T-helper 2 cell (primary cell): ENCODE measurements at places on chromosomes 12 and 14.

GRCh38 chr12:44654646-44655639, 221.2 kb downstream of the NELL2 start:
- no peak for DNase-seq

DNA sequence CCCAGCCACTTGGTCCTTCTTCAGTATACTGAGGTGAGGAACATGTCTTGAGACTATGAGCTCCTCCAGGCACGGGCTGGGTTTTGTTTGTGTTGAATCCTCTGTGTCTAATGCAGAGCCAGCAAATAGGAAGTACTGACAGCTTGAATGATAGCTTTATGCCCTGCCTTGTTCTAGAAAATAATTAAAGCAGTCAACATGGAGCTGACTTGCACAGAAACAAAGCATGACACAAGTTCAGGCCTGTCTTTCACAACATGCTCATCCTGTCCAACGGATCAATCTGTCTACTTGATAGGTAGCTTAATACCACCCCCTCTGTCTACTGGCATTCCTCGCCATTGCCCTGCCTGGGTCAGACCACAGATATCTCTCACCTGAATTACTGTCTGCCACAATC, 140.9 kb downstream of the ESRRB start:
- DNase-seq: no peak

- DNase-seq: peak; percentile 86
Observed at GRCh38 chr12:92503029-92503931, 199.5 kb upstream of the PLEKHG7 start.

- no peak for DNase-seq
Observed at GRCh38 chr12:128047266-128048060, 219.5 kb upstream of the TMEM132C start.

GRCh38 chr12:4178424-4179170, 95.0 kb upstream of the CCND2 start:
- DNase-seq: no peak

- DNase-seq: no peak
Observed at GRCh38 chr12:112194601-112195247, 69.4 kb downstream of the TRAFD1 start.

DNA sequence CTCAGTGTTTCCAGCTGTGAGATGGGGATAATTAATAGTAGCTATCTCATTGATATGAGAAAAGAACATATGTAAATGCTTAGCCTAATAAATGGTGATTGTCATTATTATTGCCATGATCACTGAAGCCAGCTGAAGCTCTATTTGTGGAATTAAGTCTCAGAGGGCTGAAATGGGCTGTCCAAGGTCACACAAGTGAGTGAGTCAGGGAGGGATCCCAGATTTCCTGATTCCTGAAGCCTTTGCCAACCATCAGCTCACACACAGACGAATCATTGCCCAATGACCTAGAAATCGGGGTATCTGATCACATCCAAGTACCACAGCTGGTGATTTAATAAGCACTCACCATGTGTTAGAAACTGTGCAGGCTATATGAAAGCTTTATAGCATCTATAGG, 21.6 kb upstream of the TMEM229B start:
- DNase-seq: no peak

DNA sequence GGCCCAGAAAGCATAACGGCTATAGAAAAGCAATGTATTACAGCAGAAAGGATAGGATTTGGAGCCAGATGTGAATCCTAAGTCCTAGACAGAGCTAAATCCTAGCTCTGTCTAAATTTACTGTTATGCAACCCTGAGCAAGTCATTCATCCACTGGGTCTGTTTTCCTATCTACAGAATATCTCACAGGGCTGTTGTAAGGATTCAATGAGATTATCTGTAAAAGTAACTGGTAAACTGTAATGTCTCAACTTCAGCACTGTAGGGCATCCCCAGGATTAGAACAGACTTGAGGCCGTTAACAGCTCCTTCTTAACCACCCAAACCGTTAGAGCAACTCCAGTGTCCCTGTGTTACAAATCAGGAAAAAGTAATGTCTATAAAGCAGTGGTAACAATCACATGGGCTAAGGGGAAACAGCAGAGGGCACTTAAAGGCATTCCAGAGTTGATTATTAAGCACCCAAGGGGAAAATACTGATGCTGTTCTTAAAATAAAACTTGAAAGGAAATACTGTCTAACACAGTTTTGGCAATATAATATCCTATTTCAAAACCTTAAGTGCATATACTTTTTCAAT, 10.1 kb downstream of the GMFB start:
- no peak for DNase-seq

DNA sequence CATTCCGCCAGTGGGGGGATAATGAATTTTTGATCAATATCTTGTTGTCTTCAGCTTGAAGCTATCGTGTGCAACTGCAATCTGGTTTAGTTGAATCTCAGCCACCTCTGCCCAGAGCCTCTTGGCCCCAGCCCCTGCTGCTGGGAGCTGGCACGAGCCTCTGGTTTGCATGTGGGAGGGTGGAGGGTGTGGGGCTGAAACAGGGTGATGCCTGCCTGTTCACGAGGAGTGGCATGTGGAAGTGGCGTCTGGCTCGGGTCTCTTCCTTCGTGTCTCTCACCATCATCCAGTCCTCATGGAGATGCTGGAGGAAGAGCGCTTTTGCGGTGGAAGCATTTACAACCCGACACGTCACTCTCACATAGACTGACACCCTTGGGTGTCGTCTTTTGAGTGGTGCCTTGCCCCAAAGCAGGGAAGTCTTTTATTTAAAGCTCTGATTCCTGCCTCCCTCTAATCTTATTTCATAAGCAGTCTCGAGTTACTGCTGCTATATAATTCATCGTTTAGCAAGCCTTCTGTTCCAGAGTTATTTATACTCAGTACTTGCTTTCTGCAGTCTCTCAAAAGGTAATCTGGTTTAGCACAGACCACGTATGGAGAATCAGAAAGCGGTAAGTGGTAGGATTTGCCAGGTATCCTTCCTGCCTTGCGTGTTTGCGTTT, 64.5 kb downstream of the AACS start:
- no peak for DNase-seq

DNA sequence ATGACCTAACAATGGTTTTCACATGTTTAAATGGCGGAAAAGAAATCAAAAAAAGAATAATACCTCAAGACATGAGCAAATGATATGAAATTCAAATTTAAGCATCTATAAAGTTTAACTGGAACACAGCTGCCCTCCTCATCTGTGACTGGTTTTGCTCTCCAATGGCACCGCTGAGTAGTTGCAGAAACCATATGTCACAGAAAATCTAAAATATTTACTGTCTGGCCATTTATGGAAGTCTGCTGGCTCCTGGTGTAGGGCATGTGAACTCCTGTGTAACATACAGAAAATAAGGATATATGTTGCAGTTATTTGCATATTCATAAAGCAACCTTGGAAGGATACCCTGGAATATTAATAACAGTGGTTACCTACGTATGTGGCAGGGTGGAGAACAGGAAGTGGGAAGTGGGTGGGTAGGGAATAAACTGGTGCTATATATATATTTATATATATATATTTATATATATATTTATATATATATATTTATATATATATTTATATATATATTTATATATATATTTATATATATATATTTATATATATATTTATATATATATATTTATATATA, 48.4 kb downstream of the LTBP2 start:
- no peak for DNase-seq

DNA sequence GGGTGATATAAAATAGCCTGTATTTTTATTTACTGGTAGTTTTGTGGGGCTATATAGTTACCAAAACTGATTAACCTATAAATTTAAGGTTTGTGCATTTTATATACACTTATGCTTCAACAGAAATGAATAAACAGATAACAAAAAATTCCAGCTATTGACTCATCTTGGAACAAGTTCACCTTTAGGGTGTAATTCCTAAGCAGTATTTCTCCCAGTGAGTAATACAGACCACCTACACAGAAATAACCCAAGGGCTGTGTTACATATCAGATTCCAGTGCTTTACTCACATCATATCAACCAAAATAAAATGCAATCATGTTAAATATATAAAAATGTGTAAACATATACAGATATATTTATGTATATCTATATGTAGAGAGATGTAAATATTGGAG, 345.6 kb downstream of the ADAMTS20 start:
- DNase-seq: no peak

GRCh38 chr12:27493260-27493940, 30.6 kb upstream of the PPFIBP1 start:
- DNase-seq: no peak

GRCh38 chr14:89386212-89386886, 30.7 kb downstream of the FOXN3 start:
- no peak for DNase-seq

GRCh38 chr14:44388306-44388705, 118.8 kb downstream of the FSCB start:
- DNase-seq: no peak

- DNase-seq: no peak
Observed at GRCh38 chr12:93585247-93585646, 12.8 kb downstream of the SOCS2 start.

GRCh38 chr14:96752125-96752524, 45.1 kb upstream of the VRK1 start:
- DNase-seq: no peak

GRCh38 chr12:126051611-126052107, 986.4 kb downstream of the AACS start:
- no peak for DNase-seq

GRCh38 chr12:115507560-115507889, 770.0 kb downstream of the MED13L start:
- no peak for DNase-seq
